RCC 7860 (cell line): ENCODE measurements at places on chromosomes 7 and 10.

DNA sequence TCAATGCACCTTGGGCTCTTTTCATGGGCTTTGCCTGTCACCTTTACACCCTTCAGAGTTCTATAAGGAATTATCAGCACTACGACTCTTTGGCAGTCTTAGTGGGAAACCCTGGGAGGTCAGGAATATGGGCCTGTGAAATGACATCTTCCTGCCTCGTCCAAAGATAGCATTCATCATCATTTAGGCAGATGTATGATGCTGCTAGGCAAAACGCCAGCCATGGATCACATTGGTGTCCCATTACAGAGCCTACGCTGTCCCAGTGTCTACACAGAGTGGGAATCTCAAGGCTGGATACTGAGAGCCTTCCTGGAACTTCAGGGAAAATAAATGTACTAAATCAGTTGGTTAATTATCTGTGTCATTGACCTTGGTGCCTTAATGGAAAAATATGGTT lies 259.4 kb upstream of the CELF2 start:
- DNase-seq: no peak

GRCh38 chr7:72058579-72058978 lies 353.6 kb downstream of the CALN1 start:
- no peak for DNase-seq

GRCh38 chr7:830069-830468 lies 2.2 kb upstream of the SUN1 start:
- no peak for DNase-seq

- DNase-seq: peak; percentile 58
These were observed 945 bp downstream of the ADO start for GRCh38 chr10:62805231-62806099.

GRCh38 chr7:8115547-8116402 lies 146.2 kb downstream of the ICA1 start:
- no peak for DNase-seq

DNA sequence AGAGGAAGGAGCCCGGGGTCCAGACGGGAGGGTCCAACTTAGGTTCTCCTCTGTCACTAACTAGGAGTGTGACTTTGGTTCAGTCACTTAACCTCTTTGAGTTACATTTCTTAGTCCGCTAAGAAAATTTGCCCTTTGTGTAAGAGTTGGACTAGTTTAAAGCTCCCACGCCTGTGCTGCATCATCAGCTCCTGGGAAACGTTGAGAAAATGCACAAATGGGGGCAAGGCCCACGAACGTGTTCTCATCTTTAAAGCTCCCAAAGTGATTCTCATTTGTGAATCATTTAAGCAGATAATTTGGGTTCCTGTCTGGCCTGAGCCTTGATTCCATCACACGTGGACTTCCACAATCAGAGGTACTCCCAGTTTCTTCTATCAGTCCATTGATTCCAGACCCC lies 6.3 kb downstream of the ZNF467 start:
- no peak for DNase-seq

GRCh38 chr10:44920252-44920651 lies 9.1 kb downstream of the TMEM72 start:
- DNase-seq: no peak

GRCh38 chr10:132992433-132993215 lies 50.3 kb upstream of the CFAP46 start:
- no peak for DNase-seq

DNA sequence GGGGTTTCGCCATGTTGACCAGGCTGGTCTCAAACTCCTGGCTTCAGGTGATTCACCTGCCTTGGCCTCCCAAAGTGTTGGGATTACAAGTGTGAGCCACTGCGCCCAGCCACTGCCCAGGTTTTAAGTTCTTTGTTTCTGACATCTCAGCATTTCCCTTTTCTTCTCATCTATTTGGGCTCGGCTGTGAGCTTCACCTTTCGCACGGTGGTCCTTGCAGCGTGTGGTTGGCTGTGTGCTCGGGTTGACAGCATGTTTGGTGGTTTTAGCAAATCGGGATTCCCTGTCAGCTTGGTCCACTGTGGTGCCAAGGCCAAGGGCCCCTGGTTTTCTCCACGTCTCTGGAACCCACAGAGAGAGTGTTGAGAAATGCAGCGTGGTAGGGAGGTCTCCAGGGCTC lies 138.8 kb downstream of the DNAJB6 start:
- DNase-seq: no peak

DNA sequence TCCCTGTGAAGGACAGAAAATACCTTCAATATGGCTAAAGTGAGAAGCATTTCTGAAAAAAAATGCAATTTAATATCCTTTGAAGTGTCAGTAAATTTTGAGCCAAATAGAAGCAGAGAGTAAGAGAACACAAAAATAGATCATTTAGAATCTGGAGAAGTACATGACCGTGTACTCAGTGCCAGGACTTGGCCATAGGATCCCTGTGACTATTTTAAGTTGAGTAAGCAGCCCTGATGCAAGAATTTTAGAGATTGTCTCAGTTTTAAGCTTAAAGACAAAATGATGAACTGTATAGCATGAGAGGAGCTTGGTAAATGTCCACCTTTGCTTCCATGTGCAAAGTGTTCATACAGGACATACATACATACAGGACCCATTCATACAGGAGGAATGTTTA lies 2.5 kb downstream of the PTER start:
- DNase-seq: no peak

DNA sequence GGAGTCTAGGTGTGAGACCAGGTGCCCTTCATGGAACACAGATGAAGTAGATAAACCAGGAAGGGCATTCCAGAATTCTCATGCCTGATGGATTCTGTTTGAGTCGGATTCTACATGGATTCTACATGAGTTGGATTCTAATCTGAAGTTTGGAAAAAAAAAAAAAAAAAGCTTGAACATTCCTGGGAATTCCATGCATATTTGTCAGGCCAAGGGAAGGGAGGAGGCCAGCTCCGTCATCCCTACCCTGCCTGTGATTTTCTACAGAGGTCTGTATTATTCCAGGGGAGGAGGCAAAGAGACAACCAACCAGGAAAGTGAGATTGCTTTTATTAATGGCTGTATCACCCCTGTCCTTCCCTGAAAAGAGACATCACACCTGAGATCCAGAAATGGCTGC lies 27.8 kb upstream of the EBLN1 start:
- DNase-seq: peak; percentile 39

- DNase-seq: no peak
These were observed 160.1 kb downstream of the GALNT11 start for GRCh38 chr7:152185558-152185957.
